ENCODE measurements at places on chromosomes 4 and X.

- DNase-seq = no peak
These were observed 80.9 kb downstream of the RFC1 start for GRCh38 chr4:39285111-39285795.

- DNase-seq = no peak
These were observed 99.5 kb upstream of the MYOZ2 start for GRCh38 chr4:119035951-119036737.

DNA sequence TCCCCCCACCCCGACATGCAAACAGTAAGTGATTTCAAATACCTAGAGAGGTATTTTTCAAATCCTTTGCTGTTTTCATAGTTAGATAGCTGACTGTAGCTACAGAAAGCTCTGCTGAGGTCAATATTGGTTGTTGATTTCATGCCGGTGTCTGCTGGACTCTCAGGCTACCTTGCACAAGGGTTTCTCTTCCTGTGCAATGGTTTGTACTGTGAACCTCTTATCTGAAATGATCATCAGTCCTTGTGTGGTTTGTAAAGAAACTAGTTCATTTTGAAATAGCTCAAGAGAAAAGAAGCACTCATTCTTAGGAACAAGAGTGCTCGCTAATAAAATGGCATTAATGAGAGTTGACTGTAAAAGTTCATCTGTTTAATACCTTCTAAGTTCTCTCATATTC is 2.1 kb downstream of the MTM1 start:
- no peak for DNase-seq

- DNase-seq = no peak
These were observed 77.5 kb downstream of the UCHL1 start for GRCh38 chr4:41334182-41334581.

- DNase-seq = no peak
These were observed 115.0 kb upstream of the PRKG2 start for GRCh38 chr4:81330018-81330417.

- DNase-seq = no peak
These were observed 254.2 kb downstream of the KCTD8 start for GRCh38 chr4:44194365-44194764.

DNA sequence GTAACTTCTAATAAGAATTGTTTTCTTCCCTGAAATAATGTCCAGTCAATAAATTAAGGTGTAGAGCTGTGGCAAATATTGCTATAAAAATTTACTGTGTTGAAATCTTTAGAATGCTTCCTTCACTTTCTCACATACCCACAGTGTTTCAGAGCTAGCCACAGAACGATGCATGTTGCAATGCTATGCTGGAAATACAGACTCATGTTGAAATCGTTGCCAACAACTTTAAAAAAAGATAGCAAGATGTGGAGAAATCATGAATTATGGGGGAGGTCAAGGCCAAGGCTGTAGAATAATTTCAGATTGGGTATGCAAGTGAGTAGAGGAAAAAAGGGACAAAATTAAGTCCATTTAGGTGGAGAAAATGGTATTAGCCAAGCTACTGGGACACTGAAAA is 204.8 kb downstream of the VEGFC start:
- no peak for DNase-seq

- no peak for DNase-seq
These were observed 26.1 kb downstream of the GK start for GRCh38 chrX:30679369-30679768.

- no peak for DNase-seq
These were observed 49.4 kb downstream of the RHOH start for GRCh38 chr4:40246011-40246900.

- no peak for DNase-seq
These were observed 11.7 kb upstream of the RAB40A start for GRCh38 chrX:103531002-103531401.

DNA sequence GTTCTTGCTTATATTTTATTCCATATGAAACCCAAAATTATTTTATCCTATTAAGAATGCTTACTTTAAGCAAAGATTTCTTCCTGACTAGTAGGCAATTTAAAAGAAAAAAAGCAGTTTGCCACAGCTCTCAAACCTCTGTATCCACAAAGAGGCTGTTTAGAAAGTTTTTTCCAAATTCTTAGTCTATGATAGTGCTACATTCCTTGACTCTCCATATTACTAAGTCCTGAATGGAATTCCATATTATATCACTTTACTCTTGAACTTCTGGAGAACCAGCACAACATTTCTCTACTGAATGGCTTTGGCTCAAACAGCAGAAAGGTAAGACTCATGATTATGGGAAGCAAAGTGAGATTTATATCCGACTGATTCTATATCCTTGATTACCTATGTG is 8.3 kb downstream of the SLC10A6 start:
- no peak for DNase-seq

DNA sequence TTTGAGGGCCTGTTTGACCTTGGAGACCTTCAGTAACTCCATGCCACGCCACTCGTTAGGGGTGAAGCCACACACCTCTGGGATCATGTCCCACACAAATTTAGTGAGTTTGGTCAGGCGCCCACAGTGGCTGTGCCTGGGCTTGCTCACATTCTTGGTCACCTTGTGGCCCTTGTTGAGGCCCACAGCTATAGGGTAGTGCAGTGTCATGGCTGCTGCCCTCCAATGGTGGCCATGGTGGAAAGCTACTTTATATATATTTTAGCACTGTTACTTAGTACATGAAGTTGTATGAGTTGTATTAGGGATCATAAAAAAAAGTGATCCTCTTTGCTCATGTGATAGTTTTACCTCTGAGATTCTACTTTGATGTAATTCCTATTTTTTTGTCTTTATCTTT is 985 bp upstream of the CXCL11 start:
- no peak for DNase-seq

GRCh38 chr4:181968371-181968770 is 274.8 kb upstream of the TENM3 start:
- no peak for DNase-seq

DNA sequence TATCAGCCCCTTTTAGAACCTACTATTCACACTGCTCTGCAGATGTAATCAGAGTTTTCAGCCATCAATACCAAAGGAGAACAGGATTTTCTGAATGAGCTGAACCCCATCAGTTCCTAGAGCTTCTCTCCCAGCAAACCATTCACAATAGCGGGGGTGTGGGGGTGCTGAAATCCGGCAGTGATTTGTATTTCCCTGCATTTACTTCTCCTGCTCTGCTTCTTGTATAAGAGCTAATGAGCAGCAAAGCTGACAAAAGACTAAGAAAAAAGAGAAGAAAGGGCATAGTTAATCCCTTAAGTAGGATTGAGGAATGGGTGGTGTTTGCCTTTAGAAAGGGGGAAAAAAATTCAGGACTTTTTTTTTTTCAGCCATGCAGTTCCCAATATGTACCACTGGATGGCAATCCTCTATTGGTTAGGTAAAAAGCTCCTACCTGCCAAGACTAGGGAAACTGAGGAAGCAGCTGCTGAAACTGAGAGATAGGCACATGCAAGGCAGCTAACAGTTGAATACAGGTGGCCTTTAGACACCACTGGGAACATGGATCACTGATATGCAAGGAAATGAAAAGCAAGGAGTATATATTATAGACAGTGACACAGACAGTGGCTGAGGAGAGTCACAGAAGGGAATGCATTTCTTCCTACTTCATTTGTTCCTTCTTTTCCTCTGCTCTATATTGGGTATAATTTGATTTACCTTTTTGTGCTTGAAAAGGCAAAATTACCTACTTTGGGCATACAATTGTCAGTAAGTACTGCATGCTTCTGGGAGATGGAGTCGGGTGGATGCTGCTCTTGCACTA is 217.9 kb downstream of the HS6ST2 start:
- no peak for DNase-seq

GRCh38 chrX:151082077-151082948 is 94.1 kb upstream of the GPR50 start:
- peak; percentile 65 for DNase-seq

- no peak for DNase-seq
These were observed 108.3 kb downstream of the ANXA10 start for GRCh38 chr4:168200685-168201084.

DNA sequence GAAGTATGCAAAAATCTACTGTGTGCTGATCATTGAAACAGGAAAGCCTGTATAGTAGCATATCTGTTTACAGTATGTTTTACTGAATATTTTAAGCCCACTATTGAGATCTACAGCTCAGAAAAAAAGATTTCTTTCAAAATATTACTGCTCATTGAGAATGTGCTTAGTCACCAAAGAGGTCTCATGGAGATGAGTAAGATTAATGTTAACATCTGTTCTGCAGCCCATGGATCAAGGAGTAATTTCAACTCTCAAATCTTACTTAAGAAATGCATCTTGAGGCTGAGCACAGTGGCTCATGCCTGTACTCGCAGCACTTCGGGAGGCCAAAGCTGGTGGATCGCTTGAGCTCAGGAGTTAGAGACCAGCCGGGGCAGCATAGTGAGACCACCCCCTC is 3.3 kb downstream of the RNF4 start:
- DNase-seq = no peak

DNA sequence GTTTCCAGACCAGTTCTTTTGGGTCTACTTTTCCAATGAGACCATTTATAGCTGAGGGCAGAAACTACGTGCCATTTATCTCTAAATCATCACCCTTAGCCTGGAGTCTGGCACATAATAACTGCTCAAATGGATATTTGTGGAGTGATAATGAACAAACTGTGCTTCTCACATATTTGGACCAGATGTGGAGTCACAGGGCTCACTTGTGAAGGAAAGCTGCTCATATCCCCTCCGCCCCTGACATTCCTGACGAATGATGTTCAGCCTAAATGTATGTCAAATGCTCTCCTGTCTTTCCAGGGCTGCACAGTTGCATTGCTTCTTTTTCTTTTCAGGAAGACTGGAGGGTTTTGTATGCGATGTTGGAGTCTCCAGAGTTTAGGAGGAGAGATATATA is 110.1 kb downstream of the GBA3 start:
- no peak for DNase-seq

DNA sequence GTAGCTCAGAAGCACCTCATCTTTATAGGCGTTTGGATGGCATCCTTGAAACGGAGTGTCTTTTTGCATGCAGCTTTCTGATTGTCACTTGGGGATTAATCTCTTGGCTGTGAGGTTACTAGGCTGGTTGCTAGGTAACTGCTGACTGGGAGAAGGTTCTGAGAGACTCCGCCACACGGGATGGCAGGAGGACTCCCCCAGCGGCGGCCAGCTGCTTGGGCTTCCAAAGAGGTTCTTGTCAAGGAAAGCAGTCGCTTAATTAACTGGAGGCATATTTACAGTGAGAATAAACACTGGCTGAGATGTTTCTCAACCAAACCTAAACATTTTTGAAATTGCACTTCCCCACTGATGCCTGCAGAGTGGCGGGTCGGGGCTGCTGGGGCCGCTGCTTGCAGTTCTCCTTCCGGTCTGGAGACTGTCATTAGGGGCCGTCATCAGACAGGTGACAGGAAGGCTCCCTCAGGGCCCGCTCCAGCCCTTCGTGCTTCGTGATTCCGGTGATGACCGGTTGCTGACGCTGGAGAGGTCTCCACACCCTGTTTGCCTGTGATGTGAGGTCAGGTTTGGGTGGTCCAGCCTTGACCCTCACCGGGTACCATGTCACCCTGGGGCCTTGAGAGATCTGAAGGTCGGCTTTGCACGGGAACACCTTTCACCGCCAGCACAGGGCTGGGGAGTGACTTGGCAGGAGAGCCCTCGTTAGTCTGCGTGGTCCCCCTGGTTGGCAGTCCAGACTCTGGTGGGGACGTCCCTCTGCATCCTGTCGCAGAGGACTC is 9.1 kb downstream of the NSG1 start:
- DNase-seq = peak; percentile 57

DNA sequence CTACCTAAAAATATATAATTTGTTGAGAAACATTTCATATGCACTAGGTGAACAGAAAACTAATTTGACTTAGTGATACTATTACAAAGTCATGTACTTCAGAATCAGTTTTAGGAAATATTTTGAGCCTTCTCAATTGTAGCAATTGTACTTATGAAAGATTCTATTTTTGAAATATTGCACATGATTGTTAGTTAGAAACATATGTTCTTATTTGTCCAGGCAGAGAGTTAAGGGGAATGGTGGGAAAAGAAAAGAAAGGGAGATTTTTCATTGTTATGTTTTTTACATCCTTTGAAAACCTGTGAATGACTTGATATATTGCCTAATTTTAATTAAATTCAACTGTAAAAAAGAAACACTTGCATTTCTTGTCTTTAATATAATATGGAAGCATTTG is 66.0 kb downstream of the GLRB start:
- no peak for DNase-seq

GRCh38 chr4:122045533-122045932 is 93.7 kb upstream of the TRPC3 start:
- no peak for DNase-seq

GRCh38 chrX:119685225-119686066 is 7.5 kb downstream of the SEPTIN6 start:
- DNase-seq = no peak

DNA sequence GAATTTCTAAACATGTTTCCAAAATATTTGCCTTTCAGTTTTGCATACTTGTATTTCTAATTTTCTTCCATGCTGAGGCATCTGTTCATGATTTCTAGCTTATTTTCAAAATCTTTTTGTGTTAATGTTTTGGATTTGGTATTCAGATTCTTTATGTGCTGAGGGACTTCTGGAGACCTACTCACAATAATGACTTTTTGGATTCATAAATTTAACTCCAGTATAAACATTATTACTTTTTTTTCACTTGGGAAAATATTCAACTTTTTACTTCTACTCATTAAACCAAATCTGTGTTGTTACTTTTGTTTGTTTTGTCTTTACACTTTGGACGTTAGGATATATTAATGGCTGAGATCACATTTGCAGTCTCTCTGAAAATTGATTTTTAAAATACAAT is 183.7 kb downstream of the TENM3 start:
- DNase-seq = no peak

Measured in germinal center (tissue), 1 donor.